ENCODE measurements at places on chromosomes 2 and 18.

GRCh38 chr18:79382681-79383387, 12.9 kb upstream of the NFATC1 start:
- DNase-seq = no peak

DNA sequence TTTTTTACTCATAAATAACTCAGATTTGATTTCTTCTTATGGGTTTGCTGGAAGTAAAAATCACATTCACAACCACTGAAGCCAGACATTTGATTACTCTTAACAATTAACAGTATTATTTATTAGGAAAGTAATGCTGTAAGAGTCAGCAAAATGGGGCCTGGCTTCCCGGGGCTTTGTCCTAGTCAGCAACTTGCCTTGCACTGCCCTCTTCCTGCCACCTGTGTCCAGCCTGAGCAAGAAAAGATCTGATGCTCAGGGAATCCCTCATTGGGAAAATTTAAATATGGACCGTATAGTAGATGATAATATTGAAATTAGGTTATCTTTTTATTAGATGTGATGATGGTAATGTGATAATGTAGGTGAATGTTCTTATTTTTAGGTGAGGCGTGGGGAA, 30.8 kb upstream of the ACYP2 start:
- no peak for DNase-seq

DNA sequence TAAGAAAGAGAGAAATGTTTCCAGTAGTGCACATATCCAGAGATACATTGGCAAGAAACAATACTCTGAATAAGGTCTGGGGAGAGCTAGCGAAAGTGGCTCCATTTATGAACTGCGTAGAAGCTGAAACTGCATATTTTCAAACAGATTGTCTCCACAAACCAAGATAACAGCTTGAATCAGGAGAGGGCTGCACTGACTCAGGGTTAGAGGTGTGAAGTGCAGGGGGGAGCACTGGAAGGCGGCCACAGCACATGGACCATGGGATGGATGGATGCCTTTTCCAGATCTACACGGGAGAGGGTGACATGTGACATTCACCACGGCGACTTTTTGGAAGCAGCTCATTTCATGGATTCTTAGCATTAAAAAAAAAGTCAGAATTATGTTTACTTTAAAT, 729.4 kb downstream of the RNF144A start:
- DNase-seq = no peak

GRCh38 chr2:234290671-234291070, 206.2 kb downstream of the ARL4C start:
- DNase-seq = no peak

DNA sequence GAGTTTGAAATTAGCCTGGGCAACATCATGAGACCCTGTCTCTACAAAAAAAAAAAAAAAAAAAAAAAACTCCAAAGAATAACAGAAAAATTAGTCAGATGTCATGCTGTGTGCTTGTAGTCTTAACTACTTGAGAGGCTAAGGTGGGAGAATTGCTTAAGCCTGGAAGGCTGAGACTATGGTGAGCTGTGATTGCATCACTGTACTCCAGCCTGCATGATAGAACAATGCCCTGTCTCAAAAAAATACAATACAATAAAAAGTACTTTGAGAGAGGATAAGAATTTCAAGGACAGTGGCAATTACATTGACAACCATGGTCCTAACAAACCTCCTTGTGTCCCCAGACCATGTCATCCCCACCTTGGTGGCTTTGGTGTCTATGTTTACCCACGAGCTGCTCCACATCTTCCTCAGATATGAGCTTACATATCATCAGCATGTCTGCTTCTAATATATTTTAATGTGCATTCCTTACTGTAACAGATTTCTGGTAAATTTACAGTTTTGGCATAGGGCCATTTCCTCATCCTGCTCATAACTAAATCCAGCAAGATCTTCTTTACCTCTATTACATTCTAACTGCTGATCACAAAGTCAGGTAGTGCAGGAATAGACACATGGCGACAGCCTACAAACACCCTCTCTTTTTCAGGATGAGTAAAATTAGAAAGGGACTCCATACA, 437.7 kb upstream of the HNRNPA3 start:
- no peak for DNase-seq

DNA sequence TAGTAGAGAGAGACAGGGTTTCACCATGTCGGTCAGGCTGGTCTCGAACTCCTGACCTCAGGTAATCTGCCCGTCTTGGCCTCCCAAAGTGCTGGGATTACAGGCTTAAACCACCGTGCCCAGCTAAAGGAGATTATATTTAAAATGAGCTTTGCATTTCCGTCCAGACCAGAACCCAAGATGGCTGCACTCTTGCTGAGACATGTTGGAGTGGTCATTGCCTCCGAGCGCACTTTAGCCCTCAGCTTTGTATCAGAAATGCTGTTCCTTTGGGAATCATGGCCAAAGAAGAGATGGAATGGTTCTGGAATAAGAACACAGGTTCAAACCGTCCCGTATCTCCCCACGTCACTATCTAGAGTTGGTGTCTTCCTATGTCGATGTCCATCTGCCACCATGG, 3.4 kb downstream of the UBXN2A start:
- no peak for DNase-seq

- peak; percentile 3 for DNase-seq
Measured at GRCh38 chr2:28869494-28870145, 489 bp downstream of the TRMT61B start.

DNA sequence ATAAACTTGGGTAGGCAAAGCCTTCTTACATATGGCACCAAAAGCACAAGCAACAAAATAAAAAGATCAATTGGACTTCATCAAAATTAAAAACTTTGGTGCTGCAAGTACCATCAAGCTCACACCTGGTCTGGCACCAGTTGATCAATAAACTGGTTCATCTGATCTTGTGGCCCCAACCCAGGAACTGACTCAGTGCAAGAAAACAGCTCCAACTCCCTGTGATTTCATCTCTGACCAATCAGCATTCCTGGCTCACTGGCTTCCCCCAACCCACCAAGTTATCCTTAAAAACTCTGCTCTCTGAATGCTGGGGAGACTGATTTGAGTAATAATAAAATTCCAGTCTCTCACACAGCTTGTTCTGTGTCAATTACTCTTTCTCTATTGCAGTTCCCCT, 8.4 kb downstream of the EPG5 start:
- DNase-seq = no peak

- DNase-seq = no peak
Measured at GRCh38 chr18:25456334-25457010, 104.5 kb upstream of the ZNF521 start.

- DNase-seq = no peak
Measured at GRCh38 chr2:224520064-224520463, 65.1 kb downstream of the CUL3 start.

- DNase-seq = no peak
Measured at GRCh38 chr2:43266711-43267111, 40.3 kb upstream of the ZFP36L2 start.

GRCh38 chr2:204019572-204020501, 83.3 kb downstream of the ICOS start:
- no peak for DNase-seq

- DNase-seq = no peak
Measured at GRCh38 chr18:774811-775210, 37.2 kb downstream of the YES1 start.

DNA sequence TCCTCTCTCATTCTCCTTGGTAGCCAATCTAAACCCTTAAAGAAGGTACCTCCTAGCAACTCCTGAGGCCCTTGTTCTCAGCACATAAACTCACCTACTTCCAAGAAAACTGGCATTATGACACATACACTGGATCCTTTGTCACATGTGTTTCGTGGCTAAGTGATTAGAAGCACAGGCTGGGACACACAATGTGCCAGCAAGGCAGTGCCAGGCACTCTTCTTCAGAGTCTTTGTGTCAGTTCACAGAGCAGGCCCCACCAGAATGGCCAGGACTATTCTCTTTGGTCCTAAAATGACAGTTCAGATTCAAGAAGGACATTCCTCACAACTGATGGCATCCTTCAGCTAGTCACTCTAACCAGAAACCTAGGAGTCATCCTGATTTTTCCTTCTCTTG, 40.3 kb downstream of the SMC6 start:
- DNase-seq = no peak

DNA sequence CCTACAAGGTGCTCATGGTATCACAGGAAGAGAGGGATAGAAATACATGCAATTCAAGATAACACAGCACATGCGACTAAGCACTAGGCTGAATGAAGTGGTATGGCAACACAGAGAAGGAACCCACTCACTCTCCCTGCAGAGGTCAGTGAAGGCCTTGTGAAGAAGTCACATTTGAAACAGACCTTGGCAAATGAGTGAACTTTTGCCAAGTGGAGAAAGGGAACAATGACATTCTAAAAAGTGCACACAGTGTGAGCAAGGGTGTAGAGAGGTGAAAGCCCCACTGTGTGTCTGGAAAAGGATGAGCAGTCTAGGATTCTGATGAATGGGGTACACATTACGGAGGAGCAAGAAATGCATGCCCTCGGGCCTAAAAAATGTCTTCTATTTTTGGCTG, 23.3 kb downstream of the KLF7 start:
- DNase-seq = no peak

- no peak for DNase-seq
Measured at GRCh38 chr2:9780368-9781130, 62.7 kb upstream of the TAF1B start.

- DNase-seq = no peak
Measured at GRCh38 chr18:36185157-36185556, 2.1 kb upstream of the MOCOS start.
